ENCODE measurements at places on chromosomes 11 and 22.

DNA sequence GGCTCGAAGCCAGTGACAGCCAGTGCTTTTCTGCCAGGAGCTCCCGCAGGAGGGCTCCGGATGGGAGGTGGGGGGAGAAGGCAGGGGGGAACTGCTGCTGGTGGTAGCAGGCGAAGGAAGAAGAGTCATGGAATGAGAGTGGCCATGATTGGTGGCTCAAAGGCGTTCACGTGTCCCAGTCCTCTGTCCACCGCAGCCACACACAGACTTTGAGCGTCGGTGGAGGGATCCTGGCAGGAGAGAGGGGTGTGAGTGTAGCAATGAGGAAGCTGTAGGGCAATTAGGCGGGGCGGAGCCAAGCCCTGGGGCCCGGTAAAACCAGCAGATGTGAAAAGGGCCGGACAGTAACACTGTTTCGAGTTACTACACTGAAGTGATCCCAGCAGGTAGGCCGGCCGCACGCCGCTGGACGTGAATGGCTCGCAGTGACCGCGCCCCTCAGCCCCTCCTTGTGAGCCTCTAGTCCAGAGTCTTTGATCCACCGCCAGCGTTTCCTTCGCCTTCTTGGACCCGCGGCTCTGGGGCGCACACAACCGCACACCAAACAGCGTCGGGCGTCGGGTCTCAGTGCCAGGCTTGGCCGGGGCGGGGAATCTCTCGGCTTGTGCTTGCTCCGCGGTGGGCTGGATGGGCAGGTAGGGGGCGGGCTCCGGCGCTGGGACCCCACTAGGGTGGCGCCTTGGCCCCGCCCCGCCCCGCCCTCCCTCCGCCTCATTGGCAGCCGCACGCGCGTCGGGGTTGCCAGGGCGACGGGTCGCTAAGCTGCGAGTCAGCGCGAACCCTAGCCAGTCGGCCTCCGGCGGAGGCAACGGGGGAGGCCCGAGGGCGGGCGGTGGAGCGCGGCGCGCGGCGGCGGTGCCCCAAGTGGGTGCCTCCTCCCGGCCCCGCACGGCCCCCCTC, at the start of gene LRRC10B:
LRRC10B (plus strand) TSS at position 788 of the 900 bp plus-strand sequence. CDS start 250 bp downstream, outside the sequence.
- DNase-seq = no peak

DNA sequence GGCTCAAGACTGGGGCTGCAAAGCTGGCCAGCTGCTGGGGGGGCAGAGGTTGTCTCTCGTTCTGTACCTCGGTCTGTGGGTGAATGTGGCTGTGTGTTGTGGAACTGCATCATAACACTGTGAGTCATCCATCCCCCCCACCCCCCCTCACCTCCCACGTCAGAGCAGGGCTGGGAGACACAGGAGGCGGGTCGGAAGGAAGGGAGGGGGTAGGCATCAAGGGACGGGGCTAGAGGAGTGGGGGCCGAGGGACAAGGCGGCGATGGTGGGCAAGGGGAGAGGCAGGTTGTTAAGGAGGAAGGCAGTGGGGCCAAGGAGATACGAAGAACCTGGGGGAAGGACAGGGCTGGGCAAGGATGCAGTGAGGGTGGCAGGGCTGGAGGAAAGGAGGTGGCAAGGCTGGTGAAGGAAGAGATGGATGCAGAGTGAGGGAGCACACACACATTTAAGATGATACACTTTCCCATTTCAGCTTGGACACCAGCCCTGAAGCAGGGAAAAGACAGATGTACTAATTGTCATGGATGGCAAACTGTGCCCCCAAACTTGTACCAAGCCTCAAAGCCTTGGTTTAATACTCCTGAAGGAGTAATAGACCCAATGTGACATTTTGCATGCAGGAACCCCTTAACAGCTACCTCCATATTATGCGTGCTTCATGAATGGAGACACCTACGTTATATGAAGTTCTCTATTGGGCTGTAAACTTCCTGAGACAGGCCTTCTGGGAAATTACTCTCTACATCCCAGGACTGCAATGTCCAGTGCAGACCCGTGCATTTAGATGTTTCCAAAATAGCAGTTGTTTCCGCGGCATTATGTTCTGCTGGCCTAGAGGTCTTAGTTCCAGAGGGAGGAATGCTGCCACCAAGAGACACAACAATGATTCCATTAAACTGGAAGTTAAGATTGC, at the start of gene YPEL4:
YPEL4 (minus strand) TSS at position 87 of the 913 bp plus-strand sequence. CDS start 2,805 bp downstream, outside the sequence.
- peak; percentile 66 for DNase-seq

- no peak for DNase-seq
Observed at GRCh38 chr11:83508804-83509203, 222.6 kb upstream of the CCDC90B start.

DNA sequence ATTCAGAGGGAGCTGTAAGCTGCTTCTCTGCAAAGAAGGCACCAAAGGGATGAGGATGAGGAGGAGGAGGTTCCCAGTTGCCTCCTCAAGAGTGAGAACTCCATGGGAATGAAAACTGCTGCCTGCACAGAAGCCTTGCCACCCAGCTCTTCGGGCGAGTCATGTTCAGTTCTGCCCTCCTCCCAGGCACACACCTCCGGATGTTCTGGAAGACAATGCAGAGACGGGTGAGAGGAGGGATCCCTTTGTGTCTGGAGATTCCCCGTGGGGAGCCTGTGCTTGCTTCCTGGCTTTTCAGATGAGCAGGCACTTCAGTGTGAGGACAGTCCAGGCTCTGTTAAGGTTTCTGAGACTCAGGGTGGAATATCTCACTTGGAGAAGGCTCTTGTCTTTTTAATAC, 295.6 kb downstream of the DDX10 start:
- DNase-seq = no peak

DNA sequence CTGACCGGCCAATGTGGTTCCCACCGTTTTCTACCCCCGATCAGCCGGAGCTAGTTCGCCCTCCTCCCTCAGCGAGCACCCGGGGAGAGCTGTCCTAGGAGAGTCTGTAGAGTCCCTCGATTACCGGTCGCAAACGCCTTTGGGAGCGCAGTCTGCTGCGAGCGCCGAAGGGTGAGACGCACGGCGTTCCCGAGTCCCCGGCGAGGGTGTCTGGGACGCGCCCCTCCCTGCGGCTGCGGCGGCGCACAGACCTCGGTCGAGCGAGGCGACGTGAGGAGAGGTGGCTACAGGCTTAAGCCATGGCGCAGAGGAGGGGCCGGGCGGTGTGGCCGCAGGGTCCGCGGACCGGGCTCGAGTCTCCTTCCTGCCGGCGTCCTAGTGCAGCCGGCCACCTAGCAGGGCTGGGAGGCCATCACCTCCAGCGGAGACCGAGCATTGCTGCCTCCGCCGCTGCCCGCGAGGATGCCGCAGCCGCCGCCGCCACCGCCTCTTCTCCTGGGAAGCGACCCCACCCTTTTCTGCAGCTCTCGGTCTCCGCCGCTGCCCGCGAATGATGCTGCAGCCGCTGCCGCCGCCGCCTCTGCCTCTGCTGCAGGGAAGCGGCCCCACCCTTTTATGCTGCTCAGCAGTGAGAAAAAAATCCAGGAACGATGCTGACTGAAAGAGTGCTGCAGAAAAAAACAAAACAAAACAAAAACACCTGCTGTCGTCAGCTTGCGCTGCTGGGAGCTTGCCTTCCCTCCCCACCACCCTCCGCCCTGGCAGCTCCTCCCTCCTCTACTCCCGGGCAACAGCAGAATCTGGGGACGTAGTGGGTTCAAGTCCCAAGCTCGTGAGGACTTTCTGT, at the start of gene MAP6:
MAP6 (minus strand) TSS at position 588 of the 847 bp plus-strand sequence. CDS start 669 bp downstream, outside the sequence.
- no peak for DNase-seq

- no peak for DNase-seq
Observed at GRCh38 chr11:75342966-75343870, 8.2 kb downstream of the ARRB1 start.

DNA sequence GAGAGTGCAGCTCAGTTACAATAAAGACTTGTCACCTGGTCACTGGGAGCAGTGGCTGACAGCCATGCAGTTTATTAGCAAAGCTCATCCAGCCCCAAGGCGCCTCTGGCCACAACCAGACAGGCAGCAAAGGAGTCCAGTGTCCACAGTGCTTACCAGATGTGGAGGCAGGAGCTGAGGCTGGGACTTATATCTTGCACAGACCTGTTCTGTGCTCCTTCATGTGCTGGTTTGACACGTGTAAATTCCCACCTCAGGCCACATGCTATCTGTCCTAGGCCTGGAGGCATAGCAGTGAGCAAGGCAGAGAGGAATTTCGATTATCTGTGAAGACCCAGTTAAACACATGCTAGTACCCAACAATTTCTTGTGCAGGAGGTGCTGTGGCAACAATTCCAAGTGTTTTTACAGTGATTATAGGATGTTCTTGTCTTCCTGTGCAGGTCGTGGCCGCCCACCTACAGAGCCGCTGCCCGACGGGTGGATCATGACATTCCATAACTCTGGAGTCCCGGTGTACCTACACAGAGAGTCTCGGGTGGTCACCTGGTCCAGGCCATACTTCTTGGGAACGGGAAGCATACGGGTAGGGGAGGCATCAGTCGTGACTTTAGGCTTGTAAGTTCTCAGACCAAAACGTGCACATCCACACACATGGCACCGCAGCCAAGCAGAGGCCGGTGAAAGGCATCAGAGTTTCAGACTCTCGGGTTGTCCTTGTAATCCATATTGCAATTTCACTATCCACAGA, 9.4 kb downstream of the DGCR8 start:
- DNase-seq = no peak

- DNase-seq = no peak
Observed at GRCh38 chr11:73453562-73453961, 77.4 kb downstream of the RELT start.

DNA sequence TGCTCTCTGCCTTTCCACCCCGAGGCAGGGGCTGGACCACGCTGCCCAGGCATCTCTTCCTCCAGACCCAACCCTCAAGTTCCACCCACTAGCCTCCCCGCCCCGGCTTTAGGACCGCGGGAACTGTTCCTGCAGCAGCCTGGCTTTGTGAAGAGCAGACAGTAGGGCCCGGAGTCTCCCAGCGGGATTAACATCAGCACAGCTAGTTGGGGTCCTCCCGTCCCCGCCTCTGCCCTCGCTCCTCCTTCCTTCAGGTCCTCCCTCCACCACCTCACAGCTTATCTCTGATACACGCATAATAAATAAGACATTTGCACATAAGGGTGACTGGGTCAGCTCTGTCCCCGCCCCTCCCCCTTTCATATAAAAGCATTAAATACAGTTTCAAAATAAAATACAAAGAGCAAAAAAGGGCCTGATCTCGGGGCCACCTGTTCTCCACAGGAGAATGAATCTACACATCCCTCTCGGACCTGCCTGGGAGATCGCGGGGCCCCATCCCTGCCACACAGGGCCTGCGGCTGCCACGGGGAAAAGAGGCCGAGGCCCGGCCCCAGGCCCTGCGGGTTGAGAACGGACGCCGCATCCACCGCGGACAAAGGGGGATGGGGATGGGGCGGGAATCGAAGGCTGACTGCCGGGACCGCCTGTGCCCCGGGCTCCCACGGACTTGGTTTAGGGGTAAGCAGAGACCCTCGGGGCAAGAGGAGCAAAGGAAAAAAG, 6.5 kb downstream of the ZFTA start:
- no peak for DNase-seq

GRCh38 chr11:132187386-132187785, 817.0 kb downstream of the NTM start:
- DNase-seq = no peak

GRCh38 chr11:72240461-72241290, 3.3 kb downstream of the PHOX2A start:
- no peak for DNase-seq

DNA sequence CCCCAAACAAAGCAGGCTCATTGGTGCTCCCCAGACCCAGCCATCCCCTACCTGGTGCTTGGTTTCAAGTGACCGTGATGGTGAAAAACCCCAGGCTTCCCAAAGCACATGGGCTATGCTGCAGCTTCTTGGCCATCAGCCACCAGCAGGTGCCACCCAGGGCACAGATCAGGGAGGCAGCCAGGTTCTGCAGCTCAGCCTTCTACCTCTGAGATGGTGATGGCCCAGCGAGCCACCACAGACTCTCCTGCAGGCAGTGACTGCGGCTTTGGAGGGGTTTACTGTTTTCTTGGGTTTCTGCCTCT, 70.0 kb upstream of the ALX4 start:
- DNase-seq = no peak

DNA sequence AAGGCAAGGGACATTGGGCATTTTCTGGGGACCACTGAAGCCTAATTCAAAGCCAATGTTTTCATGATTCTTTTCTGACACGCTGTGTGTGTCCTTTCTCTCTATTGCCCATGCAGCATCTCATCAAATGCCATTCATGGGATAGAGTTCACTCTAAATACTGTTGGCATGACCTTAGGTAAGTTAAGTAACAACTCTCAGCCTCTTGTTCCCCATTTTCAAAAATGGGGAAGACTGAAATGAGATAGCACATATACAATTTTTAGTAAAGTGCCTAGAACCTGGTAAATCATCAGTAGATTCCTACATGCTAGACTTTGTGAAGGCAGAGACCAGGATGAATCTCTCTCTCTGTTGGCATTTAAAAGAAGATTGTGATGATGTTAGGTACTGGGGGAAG, 12.7 kb upstream of the OR52K2 start:
- DNase-seq = no peak

- DNase-seq = no peak
Observed at GRCh38 chr11:7165911-7166310, 77.1 kb downstream of the RBMXL2 start.

DNA sequence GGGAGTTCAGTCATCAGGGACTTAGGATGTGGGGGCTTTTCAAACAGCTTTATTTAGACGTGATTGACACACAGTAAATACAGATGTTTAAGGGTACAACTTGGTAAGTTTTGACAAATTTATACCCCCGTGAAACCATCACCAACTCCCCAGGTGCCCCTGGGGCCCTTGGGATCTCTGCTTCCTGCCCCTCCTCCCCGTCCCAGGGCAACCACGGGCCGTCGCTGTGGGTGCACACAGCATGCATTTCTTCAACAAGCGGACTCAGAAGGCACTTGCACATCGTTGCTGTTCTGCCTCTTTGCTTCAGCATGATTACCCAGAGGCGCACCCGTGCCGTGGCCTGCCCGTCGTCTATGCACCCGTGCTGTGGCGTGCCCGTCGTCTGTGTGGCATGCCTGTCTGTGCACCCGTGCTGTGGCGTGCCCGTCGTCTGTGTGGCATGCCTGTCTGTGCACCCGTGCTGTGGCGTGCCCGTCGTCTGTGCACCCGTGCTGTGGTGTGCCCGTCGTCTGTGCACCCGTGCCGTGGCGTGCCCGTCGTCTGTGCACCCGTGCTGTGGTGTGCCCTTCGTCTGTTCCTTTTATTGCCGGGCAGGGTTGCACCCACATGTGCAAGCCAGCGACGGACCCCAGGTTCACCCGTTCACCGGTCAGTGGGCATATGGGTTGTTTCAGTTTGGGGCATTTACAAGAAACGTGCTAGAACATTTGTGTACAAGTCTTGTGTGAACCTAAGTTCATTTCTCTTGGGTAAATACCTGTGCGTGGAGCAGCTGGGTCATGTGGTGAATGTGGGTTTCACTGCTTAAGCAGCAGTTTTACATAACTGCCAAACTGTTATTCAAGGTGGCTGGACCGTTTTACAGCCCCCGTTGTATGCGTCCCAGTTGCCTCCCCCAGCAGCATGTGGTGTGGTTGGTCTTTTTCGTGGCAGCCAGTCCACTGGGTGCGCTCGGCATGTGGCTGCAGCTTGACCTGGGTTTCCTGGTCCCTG, 8.3 kb downstream of the CD81 start:
- no peak for DNase-seq

All from T follicular helper cell (primary cell).